ENCODE measurements at places on chromosomes 1 and 21.

- no peak for DNase-seq
Measured at GRCh38 chr1:222301652-222302051, 246.3 kb downstream of the HHIPL2 start.

DNA sequence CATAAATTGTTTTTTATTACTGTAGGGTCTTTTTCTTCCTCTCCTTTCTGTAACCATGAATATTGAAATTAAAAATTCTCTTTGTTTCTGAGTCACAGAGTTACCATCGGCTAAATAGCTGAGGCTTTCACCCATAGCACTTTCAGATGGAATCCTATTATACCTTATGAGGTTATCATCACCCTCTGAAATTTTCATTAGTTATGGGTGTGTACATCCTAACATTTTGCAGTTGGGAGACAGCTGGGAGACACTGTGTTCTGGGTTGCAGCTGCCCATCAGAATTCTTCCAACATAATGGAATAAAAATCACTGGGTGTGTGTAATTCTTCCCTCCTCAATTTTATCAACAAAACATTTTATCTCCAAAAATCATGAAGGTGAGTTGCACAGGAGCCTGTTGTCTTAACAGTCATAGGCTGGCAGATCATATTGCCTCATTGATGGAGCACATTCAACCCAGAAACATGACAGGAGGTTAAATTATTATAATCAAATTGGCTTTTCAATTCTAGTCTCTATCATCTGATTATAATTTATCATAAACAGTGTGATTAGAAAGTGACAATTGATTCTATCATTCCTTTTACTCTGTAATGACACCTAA is 17.4 kb downstream of the CYYR1 start:
- DNase-seq, result no peak

GRCh38 chr1:107460035-107460434 is 319.2 kb downstream of the NTNG1 start:
- DNase-seq, result no peak

DNA sequence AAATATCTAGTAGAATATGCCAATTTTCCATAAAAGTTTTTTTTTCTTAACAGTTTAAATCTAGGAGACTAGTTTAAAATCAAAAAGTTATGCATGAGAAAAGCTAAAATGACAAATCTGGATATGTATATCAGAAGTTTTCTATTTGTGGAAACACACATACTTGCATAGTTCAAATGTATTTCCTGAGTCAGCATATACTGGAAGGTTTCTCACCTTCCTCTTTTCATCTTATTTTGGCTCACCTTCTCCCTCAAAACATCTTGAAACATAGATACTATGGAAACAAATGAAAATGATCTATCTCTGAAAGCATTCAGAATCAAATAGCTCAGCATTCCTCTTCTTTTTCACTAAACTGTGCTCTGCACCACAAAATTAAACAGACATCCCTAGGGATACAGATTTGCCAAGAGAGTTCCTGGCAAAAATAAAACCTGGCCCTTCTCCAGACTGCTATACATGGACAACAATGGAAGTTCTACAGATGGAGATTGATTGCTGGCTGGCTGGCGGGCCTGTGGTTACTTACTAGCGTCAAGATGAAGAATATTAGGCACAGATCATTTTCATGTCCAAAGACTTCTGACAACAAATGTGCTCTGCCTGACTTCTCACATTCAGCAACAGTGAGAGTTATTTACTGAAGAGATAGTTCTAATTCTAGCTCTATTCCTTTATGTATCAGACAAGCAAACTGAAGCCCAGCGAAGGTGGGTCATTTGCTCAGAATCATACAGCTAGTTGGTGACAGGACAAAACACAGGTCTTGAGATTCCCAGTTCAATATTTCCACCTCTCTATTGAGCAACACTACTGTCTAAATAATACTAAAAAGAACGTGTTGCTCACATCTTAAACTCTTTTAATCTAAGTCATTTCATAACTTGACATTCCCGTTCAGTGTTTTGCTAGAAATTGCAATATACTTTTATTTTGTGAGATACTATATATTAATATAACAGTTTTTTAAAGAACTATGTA is 26.6 kb downstream of the DIPK1A start:
- DNase-seq, result no peak

DNA sequence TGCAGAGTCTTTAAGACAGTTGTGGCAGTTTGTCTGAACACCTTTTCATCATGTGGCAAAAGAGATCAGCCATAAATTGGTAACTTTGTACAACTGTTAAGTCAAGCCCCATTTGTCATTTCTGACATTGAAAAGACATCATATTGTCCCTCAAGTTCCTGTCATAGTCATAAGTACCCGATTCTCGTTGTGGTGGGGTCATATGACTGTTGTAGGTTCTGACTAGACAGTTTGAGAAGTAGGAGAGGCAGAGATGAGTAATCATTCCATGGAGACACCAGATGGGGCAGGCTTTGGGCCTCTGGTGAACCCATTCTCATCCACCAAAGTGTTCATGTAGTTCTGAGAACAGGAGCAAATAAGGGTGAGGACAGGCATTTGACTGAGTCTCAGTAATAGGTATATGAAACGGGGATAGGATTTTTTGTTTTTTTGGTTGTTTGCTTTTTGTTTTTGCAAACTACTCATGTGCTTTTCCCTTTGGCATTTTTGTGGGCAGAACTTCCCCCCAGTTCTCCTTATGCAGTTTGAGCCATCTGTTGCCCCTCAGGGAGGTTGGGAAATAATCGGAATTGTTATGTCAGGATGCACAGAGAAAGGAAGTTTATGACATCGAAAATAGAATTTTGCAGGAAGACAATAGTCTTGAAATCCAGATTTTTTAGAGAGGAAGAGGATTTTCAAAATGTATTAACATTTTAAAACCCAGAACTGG is 86.9 kb upstream of the KCNE2 start:
- no peak for DNase-seq

Data from KBM-7 (cell line).